ENCODE measurements at places on chromosomes 6 and 20.

DNA sequence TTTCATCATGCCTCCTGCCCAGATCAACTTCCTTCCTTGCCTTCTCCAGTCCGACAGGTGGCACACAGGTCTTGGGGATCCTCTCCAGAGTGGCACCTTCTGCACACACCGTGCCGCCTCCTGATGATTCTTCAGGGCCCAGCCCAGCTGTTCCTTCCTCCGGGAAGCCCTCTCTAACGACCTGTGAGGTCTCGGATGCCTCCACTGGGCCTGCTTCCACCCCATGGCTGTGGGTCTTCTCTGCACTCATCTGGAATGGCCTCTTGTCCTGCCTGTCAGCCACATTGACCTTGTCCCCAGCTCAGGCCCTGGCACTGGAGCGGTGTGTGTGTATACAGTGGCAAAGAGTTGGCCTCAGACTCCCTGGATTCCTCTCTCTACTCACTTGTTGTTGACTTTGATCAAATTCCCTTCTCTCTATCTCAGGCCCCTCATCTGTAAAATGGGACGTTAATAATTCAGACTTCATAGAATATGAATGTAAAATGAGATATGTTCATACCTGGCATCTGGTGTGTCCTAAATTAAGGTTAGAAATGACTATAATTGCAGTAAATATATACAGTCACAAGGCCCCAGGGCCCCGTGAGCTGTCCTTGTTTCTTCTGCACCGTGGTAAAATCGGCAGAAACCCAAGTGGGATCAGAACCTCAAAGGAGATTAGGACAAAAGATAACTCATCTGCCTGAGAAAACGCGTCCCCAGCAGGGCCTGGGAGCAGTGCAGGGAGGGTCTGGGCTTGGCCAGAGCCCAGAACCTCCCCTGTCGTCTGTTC, 1.5 kb downstream of the FAM210B start:
- no peak for DNase-seq

- no peak for DNase-seq
These were observed 173.0 kb upstream of the JAG1 start for GRCh38 chr20:10846766-10847165.

GRCh38 chr6:11362564-11362963, 130.1 kb upstream of the NEDD9 start:
- DNase-seq, result no peak

- DNase-seq, result no peak
These were observed 59.9 kb upstream of the HBS1L start for GRCh38 chr6:135114355-135115145.

DNA sequence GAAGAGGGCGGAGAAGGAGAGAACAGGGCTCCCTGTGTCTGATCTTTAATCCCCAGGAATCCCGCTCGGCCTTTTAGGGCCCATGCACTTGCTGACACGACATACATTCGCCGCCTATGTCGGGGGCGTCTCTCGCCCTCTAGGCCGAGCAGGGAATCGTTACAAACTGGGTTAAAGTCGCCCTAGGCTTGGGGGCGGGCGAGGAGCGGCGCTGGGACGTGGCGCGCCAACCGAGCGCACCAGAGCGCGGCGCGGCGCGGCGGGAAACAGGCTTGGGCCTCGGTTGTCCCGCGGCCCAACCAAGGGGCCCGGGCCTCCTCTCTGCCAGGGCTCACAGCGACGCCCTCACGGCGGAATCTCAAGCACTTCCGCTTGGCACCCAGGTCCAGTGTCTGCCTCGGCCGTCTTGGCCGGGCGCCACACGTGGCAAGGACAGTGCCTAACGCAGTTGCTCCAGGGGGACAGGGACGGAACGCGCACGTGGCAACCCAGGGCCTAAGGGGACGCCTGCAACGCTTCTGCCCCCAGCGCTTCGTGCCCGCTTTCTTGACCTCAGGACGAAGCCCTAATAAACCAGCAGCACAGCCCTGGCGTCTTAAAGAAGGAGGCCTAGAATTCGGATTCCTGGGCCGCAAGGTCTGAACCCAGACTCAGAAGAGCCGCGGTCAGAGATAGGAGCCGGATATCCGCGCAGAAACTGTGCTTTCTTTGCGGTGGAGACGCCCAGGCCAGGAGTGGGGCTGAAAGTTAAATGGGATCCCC, 71.5 kb downstream of the NCR2 start:
- DNase-seq, result no peak

DNA sequence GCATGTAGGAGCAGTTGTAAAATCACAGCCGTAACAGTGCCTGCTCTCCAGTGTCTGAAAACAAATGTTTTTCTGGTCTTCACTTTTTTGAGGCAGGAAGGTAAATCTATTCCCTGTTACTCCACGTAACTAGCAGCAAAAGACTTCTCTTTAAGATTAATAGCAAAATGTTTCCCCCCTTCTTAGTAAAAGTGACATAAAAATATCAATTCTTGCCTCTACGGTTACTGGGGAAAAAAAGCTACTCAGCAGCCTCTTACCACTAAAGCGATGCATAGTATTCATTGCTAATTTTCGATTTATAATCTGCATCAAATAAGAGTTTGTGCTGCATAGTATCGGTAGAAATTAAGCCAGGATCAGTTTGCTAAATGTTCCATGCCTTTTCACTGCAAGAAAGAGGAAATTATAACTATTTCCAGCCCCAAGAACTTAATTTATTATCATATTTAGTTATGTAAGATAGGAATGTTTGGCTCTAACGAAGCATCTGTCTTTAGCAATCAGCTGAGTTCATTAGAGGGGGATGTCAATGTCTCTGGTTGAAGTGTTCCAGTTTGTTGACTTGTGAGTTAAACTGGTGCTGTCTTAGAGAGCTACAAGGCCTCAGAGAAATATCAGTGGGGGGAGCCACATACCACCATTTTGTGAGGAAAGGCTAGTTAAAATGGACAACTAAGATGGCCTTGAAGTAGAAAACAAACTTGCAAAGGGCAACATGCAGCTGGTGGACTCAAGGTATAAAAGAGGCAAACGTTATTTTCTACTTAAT, 617 bp upstream of the TSPYL1 start:
- no peak for DNase-seq

- peak; percentile 23 for DNase-seq
These were observed 58.6 kb upstream of the ZNF217 start for GRCh38 chr20:53652090-53652858.

DNA sequence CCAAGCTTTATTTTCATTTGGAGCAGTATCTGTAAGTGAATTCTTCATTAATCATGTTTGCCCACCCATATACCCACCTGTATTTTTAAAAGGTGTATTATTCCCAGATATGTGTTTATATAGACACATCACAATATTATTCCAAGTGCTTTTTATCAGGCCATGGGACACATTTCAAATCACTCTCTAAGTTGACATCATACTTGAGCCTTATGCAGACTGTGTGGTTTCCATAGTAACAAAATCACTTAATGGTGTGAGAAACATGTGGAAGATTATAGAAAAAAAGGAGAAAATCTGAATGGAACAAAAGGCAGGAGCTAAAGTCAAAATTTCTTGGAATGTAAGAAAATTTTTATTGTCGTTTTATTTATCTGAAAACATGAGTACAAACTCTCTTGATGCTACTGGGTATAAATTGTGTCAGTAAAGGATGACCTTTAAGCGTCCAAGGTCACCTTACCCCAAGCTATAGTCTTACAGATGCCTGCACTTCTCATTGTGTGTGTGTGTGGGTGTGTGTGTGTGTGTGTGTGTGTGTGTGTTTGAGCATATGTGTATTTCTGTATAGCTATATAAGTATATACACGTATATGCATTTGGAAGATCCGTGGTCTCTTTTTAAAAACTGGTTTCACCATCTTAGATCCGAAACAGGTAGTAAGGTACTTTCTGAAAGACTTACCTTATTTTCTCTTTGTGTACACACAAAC, 79.8 kb upstream of the CCN6 start:
- no peak for DNase-seq

- DNase-seq, result peak; percentile 25
These were observed 13.9 kb upstream of the KLHL31 start for GRCh38 chr6:53679446-53679933.

- DNase-seq, result no peak
These were observed 248.5 kb downstream of the BTBD9 start for GRCh38 chr6:38391206-38391605.

DNA sequence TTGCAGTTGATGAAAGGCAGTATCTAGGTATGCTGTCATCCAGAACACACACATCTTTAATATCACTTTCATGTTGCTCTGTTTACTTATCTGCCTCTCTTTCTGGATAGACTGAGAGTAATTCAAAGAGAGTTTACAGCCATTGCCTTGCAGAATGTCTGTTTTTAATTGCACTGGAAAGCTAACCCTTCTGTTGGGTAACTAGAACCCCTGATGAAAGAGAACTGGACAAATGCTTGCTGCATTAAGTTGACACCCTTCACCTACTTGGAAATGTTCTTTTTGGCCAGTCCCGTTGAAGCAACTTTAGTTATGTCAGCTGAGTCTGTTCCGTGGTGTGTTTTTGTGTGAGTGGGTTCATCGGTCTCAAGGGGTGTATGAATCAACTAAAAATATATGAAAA, 383.8 kb upstream of the CITED2 start:
- DNase-seq, result no peak

Data from central memory CD4-positive, alpha-beta T cell (primary cell).